ENCODE measurements at places on chromosomes 7 and 10.

GRCh38 chr7:136166521-136166920, 189.4 kb upstream of the MTPN start:
- H3K27ac ChIP-seq = no peak overlapping the region
- H3K36me3 ChIP-seq = peaks cover 2% of the 10 kb centered on the region
- H3K4me1 ChIP-seq = no peaks in the 10 kb centered on the region
- no peaks in the 10 kb centered on the region for H3K27me3 ChIP-seq
- H3K4me3 ChIP-seq = no peak overlapping the region

DNA sequence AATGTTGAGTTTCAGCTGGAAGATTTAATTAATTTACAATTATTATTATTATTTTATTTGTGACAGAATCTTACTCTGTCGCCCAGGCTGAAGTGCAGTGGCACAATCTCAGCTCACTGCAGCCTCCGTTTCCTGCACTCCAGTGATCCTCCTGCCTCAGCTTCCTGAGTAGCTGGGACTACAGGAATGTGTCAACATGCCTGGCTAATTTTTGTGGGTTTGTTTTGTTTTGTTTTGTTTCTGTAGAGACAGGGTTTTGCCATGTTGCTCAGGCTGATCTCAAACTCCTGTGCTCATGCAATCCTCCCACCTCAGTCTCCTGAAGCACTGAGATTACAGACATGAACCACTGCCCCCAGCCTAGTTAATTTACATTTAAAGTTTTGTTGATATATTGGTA, 93.8 kb upstream of the MEOX2 start:
- H3K27ac ChIP-seq = no peak overlapping the region
- DNase-seq = no peak
- H3K4me1 ChIP-seq = no peaks in the 10 kb centered on the region
- H3K27me3 ChIP-seq = no peaks in the 10 kb centered on the region

DNA sequence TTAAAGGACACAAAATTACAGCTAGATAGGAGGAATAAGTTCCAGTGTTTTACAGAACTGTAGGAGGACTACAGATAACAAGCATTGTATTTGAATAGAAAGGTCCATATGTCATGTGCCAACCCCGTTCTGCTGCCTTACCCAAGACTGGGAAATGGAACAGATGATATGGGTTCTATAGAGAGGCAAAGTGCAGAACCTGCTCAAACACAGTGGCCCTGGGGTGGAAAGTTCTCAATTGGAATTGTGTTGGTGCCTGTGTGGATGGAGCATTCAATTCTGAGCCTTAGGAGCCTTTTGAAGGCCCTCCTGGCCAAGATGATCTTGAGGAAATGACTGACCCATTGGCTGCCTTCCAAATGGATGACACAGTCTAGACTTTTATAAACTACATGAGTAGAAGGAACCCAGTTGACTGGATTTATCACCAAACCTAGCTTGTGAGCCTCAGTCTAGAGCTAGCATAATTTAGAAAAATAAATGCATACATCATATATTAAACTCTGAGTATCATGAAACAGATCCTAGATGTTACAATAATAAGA, 4.1 kb upstream of the PRSS1 start:
- H3K4me3 ChIP-seq = no peak overlapping the region
- peaks cover 13% of the 10 kb centered on the region for H3K4me1 ChIP-seq
- no peak for DNase-seq

GRCh38 chr10:117464176-117464575, 78.4 kb upstream of the EMX2 start:
- no peak overlapping the region for H3K27ac ChIP-seq
- H3K36me3 ChIP-seq = no peaks in the 10 kb centered on the region
- no peak overlapping the region for H3K4me3 ChIP-seq
- peaks cover 2% of the 10 kb centered on the region for H3K27me3 ChIP-seq
- no peak for DNase-seq

- DNase-seq = no peak
- H3K36me3 ChIP-seq = peaks cover 2% of the 10 kb centered on the region
- no peaks in the 10 kb centered on the region for H3K27me3 ChIP-seq
- peak overlapping the region; percentile 84 for H3K27ac ChIP-seq
These were observed 37.7 kb upstream of the ITGB1 start for GRCh38 chr10:32995751-32996150.

DNA sequence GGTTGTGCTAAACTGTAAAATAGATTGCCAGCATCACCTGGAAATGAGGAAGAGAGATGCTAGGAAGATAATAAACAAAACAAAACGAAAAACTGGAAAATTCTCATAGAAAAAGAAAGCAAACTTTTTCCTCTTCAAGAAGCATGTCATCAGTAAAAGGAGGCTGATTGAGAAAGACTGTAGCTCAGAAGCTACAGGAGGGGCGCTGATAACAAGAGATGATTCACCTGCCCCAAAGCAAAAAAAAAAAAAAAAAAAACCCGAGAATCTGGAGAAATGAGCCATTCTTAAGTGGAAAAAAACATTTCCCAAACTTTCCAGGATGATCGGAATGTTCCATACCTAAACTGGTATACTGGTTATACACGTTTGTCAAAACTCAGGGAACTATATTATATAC, 130.5 kb upstream of the C1QL3 start:
- peaks cover 2% of the 10 kb centered on the region for H3K4me1 ChIP-seq
- no peak overlapping the region for H3K27ac ChIP-seq
- no peak for DNase-seq
- H3K27me3 ChIP-seq = no peaks in the 10 kb centered on the region

GRCh38 chr7:156219307-156220077, 407.2 kb upstream of the SHH start:
- H3K27me3 ChIP-seq = peaks cover 5% of the 10 kb centered on the region
- no peak for DNase-seq
- no peak overlapping the region for H3K4me3 ChIP-seq

GRCh38 chr10:46550076-46550790, 6.2 kb downstream of the GPRIN2 start:
- DNase-seq = peak; percentile 11
- no peak overlapping the region for H3K4me3 ChIP-seq
- H3K4me1 ChIP-seq = no peaks in the 10 kb centered on the region

DNA sequence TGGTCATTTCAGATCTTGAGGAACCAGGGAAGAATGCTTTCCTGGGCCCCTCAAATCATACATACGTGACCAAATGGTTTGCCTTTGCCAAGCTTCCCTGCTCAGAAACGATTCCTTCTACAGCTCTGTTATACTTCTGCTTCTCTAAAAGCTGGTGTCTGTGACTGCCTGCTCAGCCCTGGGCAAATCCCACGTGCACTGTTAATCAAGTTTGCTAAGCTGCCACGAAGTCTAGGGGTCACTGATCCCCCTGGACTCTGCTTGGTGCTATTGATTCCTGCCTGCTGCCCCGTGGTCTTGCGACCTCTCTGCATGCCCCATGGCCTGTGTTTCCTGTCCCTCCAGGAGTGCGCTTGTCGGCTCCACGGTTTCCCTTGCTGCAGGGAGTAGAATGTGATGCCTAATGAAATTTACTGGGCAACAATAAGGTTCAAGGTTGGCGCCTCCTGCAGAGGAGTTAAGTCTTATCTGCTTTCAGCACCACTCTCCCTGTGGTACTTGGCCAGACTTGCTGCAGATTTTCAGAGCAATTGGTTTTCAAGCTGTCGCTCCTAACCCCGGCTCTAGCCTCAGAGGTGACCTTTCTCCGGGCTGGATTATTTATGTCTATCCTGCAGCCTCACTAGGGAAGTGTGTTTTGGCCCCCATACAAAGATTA, 201.6 kb upstream of the FZD8 start:
- DNase-seq = no peak
- no peak overlapping the region for H3K4me3 ChIP-seq
- no peaks in the 10 kb centered on the region for H3K27me3 ChIP-seq
- no peaks in the 10 kb centered on the region for H3K36me3 ChIP-seq
- no peaks in the 10 kb centered on the region for H3K4me1 ChIP-seq

DNA sequence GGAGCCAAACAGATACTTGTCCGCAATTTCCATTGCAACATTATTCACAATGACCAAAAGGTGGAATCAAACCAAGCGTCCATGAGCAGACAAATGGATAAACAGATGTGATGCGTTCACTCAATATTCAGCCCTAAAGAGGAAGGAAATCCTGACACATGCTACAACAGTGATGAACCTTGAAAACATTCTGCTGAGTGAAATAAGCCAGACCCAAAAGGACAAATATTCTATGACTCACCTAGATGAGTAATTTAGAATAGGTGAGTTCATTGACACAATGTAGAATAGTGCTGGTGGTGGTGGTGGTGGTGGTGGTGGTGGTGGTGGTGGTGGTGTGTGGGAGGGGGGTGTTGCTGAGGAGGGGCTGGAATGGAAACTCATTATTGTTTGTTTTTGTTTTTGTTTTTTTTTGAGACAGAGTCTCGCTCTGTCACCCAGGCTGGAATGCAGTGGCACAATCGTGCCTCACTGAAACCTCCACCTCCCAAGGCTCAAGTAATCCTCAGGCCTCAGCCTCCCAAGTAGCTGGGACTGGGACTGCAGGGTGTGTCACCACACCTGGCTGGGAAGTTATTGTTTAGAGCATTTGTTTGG, 28.6 kb downstream of the SMKR1 start:
- peaks cover 1% of the 10 kb centered on the region for H3K36me3 ChIP-seq
- H3K4me1 ChIP-seq = no peaks in the 10 kb centered on the region
- H3K27ac ChIP-seq = no peak overlapping the region
- no peak for DNase-seq
- no peak overlapping the region for H3K4me3 ChIP-seq

DNA sequence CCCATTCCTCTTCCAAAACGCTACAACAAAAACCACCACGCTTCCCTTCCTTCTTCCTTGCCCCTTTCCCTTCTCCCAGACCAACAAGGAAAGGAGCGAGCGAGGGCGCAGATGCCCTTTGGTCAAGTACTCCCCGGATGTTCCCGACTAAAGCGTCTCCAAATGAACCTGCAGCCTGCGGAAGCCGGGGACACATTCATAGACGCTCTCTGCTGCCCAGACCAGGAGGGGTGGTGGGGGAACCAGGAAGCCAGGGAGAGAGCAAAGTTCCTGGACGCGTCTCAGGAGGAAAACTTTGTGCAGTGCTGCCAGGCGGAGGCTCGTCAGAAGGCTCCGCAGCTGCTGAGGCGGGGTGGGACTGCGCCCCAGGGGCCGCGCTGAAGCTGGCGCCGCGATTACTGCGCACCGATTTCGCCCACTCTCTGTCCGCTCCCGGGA, 754 bp downstream of the SEMA3D start:
- no peaks in the 10 kb centered on the region for H3K36me3 ChIP-seq
- H3K4me1 ChIP-seq = peaks cover 13% of the 10 kb centered on the region
- DNase-seq = peak; percentile 16
- H3K27ac ChIP-seq = peak overlapping the region; percentile 76

DNA sequence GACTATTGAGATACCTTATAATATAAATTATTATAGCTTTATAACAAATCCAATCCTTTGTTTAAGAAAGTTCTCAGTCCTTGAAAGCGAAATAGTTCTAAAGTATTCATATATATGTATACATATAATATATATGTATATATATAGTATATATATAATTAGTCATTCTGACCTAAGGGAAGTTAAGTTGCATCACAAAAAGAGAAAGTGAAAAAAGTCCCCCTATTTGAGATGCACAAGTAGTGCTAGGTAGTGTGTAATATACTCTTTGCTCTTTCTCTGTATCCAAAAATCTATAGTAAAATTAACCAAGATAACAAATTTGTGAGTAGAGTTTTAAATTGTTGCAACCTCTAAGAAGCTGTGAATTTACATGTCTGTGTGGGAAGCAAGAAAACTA, 13.3 kb upstream of the IFIT1B start:
- H3K36me3 ChIP-seq = no peaks in the 10 kb centered on the region
- no peak for DNase-seq
- peaks cover 2% of the 10 kb centered on the region for H3K27me3 ChIP-seq
- H3K27ac ChIP-seq = peak overlapping the region; percentile 28
- no peak overlapping the region for H3K4me3 ChIP-seq
- H3K4me1 ChIP-seq = peaks cover 8% of the 10 kb centered on the region

DNA sequence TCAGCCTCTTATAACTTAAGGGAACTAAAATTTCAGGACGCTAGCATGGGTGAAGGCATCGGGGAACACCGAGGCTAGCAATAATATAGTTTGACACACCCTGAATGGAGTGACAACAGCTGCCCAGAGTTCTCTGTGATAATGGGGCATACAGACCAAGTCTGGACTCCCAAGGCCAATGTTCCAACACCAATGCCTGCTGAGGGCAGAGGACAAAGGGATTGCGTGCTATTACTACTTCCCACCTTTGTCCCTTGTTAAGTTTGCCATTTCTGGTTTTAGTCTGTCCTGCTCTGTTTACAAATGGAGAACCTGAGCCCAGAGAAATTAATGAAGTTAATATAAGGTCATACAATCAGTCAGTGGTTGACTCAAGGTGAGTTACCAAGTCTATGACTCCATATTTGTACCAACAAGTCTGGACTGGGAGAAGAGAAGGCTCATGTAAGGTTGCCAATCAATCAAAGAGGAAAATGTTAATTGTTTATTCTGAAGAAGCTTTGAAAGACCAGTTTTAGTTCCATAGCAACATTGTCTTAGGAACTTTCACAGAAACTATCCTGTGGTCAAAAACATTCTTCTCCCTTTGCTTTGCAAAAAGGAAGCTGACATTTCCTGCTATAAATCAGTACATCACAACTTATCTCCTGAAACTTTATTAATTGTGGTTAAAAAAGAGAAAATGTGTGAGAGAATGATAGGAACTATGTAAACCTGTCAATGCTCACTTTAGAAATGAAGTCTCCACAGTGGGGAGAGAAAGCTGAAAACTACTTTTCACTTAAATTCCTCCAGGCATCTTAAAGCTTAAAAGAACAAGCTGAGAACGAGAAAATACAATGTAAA, 74.5 kb downstream of the CCDC6 start:
- H3K4me3 ChIP-seq = no peak overlapping the region
- no peaks in the 10 kb centered on the region for H3K27me3 ChIP-seq
- DNase-seq = no peak
- H3K36me3 ChIP-seq = peaks cover 14% of the 10 kb centered on the region
- H3K27ac ChIP-seq = no peak overlapping the region
- peaks cover 38% of the 10 kb centered on the region for H3K4me1 ChIP-seq
